ENCODE measurements at places on chromosomes 6 and 20.
A peak's percentile ranks its signal among the peaks of the same experiment; 100 is the strongest.

DNA sequence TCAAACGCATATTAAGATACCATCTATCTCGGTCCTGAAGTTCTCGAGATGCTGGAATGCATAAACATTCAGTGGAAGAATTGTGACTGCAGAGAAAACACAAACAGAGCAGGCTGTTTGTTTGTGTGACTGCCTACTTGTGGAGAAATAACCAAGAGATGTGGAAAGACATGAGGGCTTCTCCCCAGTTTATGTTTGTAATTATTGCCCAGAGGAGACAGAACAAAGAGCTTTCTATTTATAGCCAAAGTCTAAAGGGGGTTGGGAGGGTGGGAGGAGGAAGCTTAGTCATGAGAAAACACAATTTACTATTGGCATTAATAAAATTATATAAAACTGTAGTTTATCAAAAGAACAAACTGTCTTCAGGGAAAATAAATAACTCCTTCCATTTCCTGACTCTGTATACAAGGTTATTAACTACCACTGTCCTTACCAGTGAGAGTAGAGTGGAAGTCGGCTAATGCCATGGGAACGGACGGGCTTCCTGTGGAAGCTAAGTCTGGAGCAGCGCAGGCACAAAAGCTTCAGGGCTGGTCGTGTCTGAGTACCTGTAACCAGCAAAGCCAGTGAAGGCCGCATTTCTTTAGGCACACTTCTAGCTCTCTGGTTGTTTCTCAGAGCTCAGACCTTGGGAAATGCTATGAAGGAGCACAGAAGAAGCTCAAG is 200.2 kb upstream of the SUPT3H start:
- no peak for DNase-seq

DNA sequence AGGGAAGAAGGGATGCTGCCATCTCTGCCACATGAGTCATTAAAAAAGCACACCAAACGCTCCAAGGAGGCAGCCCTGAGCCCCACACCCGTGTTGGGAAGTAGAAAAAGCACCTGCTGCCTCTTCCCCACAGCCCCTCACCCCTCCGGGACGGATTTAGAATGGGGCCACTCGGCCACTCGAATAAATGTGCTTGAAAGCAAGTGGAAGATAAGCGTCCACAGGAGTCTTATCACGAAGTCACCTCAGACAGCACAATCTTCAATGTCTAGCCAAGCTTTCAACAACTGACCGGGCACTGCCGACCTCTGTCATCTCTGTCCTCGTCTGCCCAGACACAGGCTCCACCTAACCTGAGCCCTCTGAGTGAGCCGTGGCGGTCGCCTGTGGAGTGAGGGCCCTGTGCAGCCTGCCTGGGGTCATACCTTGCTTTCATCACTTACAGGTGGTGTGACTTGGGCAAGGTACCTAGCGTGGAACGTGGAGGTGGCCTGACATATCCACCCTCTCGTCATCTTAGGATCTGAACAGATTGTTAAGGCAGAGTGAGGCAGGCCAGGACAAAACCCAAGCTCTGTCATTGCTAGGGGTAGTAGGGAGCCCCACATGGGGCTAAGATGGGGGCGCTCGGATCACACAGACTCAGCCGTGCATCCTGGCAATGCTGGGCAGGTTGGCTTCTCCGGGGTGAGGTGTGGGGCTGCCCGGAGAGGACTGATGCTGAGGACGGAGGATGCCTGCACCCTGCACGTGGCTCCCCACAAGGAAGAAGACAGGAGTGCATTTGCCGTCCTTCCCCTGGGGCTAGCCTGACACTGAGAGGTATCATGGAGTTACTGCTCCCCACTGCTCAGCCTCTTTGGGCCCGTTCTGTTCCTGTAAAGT is 34.8 kb downstream of the PSMG4 start:
- DNase-seq: no peak

DNA sequence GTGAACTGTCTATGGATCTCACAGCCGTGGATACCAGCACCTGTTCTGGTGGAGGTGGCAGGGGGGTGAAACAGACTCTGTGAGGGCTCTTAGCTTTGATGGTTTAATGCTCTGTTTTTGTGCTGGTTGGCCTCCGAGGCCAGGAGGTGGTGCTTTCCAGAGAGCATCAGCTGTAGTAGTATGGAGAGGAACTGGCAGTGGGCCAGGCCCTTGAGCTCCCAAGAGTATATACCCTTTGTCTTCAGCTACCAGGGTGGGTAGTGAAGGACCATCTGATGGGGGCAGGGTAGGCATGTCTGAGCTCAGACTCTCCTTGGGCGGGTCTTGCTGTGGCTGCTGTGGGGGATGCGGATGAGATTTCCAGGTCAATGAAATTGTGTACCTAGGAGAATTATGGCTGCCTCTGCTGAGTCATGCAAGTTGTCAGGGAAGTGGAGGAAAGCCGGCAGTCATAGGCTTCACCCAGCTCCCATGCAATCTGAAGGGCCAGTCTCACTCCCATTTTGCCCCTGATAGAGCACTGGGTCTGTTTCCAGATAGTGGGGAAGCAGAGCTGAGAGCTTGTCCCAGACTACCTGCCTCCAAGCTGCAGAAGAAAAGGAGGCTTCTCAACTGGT is 102.7 kb upstream of the AHI1 start:
- peak; percentile 22 for DNase-seq

DNA sequence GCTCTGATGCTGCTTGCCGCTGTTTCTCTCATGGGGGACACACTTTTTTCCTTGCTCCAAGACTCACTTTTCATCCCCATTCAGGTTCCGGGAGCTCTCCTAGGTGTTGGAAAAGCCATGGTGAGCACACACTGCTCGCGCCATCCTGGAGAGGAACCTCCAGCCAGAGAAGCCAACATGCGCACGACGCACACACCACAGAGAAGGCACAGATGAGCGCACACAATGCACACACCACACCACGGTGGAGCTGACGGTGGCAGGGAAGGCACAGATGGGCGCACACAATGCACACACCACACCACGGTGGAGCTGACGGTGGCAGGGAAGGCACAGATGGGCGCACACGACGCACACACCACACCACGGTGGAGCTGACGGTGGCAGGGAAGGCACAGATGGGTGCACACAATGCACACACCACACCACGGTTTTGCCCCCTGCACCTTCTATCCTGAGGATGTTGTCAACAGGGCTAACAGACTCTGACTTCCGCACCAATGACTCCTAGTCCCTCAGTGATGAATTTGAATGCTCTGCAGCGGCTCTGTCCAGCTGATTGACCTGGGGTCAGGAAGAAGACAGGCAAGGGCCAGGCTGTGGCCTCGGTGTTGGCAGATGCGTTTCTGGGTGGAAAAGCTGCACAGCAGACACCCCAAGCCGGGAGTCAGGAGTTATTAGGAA is 154.7 kb downstream of the ERMARD start:
- DNase-seq: no peak

DNA sequence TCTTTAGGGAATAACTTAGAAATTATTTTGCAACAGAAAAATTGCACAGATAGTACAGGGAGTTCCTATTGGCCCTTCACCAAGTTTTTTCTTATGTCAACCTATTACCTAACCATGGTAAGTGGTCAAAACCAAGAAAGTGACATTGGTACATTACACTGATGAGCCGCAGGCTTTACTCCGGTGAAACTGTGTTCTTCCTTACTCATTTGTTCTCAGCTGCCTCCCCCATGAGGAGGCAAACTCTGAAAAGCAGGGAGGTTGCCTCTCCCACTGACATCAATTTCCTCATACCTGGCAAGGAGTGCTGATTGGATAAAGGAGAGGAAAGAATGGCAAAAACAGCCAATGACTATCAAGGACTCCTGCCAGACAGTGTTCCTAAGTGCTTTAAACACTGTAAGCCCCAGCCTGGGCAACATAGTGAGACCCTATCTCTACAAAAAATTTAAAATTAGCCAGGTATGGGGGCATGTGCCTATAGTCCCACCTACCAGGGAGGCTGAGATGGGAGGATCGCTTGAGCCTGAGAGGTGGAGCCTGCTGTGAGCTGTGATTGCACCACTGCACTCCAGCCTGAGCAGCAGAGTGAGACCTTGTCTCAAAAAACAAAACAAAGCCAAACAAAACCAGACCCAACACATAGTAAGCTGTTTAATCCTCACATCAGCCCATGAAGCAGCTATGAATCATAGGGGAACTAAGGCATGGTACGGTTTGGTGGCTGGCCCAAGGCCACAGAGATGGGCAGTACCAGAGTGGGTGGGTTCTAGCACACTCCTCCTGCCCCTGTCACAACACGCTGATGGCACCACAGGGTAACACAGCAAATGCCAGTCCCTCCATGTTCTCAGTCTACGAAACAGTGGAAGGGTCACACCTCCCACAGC is 24.7 kb downstream of the C20orf203 start:
- no peak for DNase-seq

DNA sequence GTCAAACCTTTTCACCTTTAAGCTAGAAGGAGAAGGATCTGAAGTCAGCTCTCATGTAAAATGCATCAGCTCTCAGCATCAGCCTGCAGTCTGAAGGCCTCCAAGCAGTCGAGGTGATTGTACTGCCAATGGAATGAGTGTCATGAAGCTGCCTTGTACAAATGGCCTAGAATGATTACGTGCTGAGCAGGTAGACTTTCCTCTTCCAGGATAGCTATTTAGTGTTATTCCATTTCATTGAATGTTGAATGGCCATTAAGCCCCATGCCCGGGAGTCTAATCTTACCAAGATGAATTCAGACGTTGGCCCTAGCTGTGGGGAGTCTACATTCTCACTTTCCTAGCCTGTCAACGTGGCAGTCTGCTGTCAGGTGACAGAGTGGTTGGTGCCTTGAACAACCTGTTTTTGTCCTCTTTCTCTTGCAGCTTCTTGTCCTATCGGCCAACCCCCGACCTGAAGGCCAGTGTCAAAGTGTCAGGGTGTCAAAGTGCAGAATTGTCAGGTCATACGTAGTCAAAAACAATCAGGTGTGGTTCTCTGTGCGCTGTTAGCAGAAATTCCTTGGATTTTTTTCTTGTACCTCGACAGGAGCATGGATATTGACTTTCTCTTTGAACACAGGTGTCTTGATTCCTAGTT is 95.2 kb upstream of the TIAM2 start:
- DNase-seq: no peak

DNA sequence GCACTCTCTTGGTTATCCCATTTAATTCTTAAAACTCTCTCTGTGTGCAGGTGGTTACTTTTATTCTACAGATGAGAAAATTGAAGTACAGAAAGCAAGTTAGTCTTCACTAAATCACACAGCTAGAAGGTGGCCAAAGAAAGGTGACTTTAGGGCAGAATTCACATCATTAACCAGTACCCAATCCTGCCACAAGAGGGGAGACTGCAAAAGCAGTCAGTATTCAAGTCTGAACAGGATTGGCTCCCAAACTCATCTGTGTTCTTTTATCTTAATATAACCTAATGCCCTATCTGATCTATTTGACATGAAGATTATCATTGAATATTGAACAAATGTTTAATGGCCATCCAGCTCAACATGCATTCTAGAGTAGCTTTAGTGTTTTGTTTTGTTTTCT is 225.3 kb upstream of the FAM83B start:
- no peak for DNase-seq

DNA sequence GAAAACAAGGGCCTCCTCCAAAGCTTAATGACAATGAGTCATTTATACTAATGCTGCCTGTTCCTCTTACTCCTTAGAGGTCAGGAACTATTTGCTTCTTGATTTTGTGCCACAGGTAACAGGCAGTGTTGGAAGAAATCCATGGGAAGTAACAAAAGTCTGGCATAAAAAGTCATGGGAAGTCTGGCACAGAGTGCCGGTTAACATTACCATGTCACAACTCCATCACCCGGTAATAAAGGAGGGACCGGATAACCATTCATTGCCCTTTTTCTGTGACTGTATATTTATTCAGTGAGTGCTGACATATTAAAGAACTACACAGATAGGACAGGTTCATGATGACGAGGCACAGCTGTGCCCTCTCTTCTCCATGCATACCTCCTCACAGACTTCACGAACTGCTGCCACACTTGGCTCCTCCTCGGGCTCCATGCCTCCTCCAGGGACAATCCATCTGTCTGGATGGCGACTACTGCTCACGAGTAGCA is 50.9 kb downstream of the NUDT3 start:
- DNase-seq: no peak

DNA sequence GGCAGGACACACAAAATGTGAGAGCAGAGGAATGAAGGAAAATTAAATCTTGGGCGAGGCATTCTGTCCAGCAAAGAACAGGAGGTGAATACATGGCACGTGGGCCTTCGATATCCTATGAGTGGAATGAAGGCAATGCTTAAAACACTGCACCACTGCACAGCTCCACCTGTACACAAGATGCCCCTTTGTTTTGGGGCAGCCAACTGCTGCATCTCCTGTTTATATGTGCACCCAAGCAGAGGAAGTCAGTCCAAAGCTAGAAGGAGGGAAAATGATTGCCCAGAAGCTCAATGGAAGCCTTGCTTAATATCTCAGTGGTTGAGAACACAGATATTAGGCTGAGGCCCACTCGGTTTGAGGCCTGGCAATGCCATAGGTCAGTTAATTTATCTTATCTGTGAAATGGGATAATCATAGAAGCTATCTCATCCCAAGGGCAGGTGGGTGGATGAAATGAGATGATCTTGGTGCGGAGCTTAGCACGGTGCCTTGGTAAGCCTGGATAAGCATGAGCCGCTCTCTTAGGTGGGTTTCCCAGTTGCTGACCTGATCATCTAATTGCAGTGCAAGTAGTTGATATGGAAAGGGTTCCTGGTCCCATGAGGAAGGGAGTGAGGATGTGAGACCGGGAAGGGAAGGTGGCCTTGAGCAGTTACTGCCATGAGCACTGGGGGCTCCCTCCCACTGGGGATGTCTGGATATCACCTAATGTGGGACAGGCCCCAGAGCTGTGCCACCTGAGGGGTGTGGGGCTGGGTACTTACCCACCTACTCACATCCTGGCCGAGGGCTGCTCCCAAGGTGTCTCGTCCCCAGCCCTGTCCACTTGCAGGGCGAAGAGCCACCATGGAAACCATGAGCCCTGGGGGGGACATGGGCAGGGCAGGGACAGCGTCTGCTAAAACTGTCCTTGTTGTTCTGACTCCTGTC is 9.9 kb downstream of the BANF2 start:
- DNase-seq: no peak

DNA sequence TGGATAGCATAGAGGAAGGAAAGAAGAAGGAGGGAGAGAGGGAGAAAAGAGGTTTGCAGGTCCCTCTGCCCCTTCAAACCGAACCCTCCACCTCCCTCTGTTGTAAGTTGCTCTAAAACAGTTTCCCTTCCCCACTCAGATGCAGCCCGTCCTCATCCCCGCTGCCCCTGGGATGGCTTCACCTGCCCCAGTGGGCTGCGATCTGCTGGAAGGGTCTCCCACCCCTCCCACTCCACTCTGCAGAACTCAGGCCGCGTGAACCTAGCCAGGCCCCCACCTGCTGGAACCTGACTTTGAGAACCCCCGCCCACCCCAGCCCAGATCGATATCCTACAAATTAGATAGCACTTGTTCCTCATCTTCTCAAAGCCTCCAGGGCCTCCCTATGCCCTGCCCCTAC is 190.8 kb downstream of the DLL1 start:
- DNase-seq: peak; percentile 4

GRCh38 chr6:142696123-142697000 is 248.6 kb downstream of the HIVEP2 start:
- DNase-seq: peak; percentile 74

- no peak for DNase-seq
Measured at GRCh38 chr6:74834967-74835366, 370.9 kb downstream of the COL12A1 start.
